MCF 10A (cell line): ENCODE measurements at places on chromosomes 2 and 18.
A peak's percentile ranks its signal among the peaks of the same experiment; 100 is the strongest.

DNA sequence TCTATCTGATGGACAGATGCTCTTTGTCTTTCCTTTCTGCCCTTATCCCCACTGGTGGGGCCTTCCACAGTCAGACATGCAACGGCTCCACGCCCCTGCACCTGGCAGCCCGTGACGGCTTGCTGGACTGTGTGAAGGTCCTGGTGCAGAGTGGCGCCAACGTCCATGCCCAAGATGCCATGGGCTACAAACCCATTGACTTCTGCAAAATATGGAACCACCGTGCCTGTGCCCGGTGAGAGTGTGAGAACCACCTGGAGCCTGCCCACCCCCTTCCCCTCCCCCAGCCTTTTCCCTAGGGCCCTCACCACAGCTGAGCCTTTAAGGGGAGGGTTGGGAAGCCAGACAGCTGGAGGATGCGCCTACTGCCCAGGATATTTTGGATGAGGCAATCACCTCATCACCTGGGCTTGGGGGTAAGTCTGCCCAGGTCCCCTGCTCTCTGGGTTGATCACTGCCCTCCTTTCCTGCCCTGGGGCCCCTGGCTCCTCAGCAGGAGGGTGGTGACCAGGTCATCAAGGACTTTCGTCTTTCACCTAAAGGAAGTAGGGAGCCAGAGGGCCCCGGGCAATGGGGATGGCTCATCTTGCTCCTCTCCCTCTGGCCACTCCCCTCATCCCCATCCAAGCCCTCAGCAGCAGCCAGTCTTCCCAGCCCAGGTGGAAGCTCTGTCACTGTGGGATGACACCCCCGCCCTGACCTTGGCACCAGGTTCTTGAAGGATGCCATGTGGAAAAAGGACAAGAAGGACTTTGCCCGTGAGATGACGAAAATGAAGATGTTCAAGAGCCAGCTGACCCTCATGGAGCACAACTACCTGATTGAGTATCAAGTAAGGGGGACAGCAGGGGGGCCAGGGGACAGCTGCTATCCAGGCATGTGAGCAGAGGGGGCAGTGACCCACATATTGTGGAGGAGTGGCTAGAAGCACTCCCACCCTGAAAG lies 3.7 kb downstream of the ANKRD53 start:
- H3K36me3 ChIP-seq, result peaks cover 6% of the 10 kb centered on the region
- H3K4me3 ChIP-seq, result no peak overlapping the region
- no peak for DNase-seq
- H3K27ac ChIP-seq, result no peak overlapping the region

DNA sequence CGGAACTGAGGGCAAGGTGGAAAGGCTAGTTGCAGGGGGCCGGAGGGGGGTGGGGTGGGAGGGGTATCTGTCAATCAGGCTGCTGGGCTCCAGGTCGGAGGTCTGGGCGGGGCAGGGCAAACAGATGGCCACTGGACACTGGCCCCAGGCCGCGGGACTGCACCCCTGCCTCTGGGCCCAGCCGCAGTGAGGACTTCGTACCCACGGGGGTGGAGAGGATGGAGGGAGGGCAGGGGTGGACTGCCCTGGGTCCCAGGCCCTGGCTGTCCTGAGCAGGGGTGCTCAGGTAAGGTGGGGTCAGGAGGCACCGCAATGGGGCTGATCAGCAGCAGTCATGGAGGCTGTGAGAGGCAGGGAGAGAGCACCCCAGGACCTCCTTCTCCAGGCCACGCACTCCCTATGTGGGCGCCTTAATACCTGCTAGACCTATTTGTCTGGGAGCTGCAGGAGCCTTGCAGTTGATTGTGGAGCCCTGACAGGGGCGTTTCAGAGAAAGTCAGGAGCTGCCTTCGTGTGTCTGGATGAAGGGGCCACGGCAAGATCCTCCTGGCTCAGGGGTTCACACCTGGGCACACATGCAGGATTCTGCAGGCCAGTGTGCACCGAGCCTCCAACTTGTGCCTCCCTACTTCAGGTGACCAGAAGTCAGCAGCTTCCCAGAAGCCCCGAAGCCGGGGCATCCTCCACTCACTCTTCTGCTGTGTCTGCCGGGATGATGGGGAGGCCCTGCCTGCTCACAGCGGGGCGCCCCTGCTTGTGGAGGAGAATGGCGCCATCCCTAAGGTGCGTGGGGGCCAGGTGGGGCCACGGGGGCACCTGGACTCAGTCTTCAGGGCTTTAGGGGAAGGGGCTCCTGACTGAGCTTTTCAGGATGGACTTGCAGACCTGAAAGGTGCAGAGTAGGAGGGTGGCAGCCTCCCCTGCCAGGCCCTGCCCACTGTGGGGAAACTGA lies 1.5 kb downstream of the CTDSP1 start:
- H3K27me3 ChIP-seq, result no peaks in the 10 kb centered on the region
- H3K36me3 ChIP-seq, result peaks cover 48% of the 10 kb centered on the region
- H3K27ac ChIP-seq, result peak overlapping the region; percentile 57
- peaks cover 12% of the 10 kb centered on the region for H3K4me1 ChIP-seq
- H3K4me3 ChIP-seq, result peak overlapping the region; percentile 98
- DNase-seq, result no peak

GRCh38 chr18:12839526-12840196 lies 44.4 kb downstream of the PTPN2 start:
- H3K4me1 ChIP-seq, result peaks cover 42% of the 10 kb centered on the region
- H3K4me3 ChIP-seq, result no peak overlapping the region
- DNase-seq, result peak; percentile 31
- H3K36me3 ChIP-seq, result peaks cover 40% of the 10 kb centered on the region
- H3K27me3 ChIP-seq, result no peaks in the 10 kb centered on the region

DNA sequence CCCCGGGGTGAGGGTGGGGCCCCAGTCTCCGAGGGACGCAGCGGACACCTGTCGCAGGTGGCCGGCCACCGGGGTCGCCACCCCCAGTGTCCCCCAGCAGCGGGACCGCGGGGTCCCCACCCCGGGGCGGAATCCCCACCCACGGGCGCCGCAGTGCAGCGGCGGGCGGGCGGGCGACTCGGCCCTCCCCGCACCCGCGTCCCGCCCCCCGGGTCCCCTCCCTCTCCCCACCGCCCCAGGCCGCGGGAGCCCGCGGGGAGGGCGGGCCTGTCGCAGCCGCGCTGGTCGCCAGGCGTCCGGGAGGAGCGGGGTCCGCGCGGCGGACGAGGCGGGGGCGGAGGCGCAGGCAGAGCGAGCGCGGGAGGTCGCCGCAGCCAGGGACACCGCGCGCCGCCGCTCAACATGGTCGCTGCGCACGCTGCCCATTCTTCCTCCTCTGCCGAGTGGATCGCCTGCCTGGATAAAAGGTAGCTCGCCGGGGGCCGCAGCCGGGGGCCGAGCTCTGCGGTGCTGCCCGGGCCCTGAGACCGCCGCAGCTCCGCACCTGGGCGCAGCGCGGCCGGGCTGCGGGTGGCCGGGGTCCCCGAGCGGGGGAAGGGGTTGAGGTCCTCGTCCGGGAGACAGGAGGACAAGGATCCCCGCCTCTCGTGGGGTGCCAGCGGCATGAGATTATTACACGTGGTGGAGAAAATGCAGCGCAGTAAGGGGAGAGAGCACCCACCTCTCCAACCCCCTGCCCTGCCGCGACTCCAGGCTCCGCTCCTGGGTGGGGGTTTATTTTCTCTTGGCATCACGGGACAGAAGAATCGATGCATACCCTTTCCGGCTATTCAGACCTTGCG lies at the start of gene RAPGEF4:
Gene RAPGEF4, plus strand, starts transcription at position 264 of the 842 bp plus-strand sequence. Its CDS starts 139 bp downstream, at position 403.
- no peaks in the 10 kb centered on the region for H3K36me3 ChIP-seq
- no peaks in the 10 kb centered on the region for H3K4me1 ChIP-seq
- H3K27me3 ChIP-seq, result peaks cover 20% of the 10 kb centered on the region
- no peak for DNase-seq
- no peak within 1 kb of the TSS for H3K27ac ChIP-seq

DNA sequence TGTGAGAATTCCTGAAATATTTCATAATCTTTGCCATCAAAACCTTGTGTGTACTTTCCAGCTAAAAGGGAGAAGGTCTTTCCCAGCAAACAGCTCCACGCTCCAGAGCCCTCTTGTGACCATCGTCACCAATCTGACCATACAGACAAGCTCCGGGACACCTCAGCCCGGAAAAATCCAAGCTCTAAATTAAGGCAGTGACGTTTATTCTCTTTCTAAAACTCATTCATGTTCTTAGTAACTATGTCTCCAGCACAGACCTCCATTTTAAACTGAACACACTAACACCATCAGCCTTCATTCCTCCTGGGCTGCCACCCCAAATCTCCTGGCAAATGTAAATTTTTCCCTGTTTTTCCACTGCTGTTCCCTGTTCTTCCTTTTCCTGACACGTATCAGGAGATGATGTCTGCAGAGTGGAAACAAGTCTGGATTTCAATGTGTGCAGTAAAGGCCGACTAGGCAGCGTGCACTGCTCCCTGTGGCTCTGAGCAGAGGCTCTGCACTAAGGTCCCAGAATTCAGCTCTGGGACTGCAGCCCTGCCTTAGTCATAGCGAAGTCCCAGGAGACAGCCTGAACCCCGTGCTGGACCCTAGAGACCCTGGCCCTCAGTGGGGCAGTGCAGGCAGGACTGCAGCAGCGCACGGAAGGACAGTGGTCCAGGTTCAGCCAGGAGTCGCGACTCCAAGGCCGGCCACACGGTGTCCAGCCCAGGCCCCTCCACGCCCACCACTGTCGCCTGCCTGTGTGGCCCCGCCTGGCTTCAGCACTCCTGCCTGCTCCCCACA lies 452.5 kb upstream of the SALL3 start:
- H3K27ac ChIP-seq, result no peak overlapping the region
- H3K4me1 ChIP-seq, result no peaks in the 10 kb centered on the region
- DNase-seq, result no peak
- no peak overlapping the region for H3K4me3 ChIP-seq

GRCh38 chr18:21112543-21113105 lies 1.0 kb upstream of the ROCK1 start:
- no peak for DNase-seq
- H3K27ac ChIP-seq, result peak overlapping the region; percentile 92
- no peaks in the 10 kb centered on the region for H3K27me3 ChIP-seq

DNA sequence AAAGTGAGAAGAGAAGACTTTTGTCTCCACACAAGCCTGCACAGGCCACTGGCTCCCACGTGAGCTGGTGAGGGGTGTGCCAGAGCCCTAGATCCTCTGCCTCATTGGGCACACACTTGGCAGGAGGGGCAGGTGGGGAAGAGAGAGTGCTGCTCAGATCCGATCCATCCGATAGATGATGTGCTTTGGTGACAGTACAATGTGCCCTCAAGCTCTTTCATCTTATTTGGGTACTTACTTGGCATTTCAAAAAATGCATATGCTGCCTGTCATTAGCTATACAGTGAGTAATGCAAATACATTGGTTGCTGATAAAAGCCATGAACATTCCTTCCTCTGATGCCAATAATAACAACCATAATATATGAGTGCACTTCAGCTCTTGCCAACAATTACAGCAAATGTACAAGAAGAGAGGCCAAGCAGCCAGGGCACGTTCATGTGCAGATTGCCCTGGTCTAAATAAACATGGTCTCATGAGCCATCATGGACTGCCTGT lies 255.3 kb downstream of the VAPA start:
- H3K27me3 ChIP-seq, result no peaks in the 10 kb centered on the region
- H3K36me3 ChIP-seq, result no peaks in the 10 kb centered on the region
- DNase-seq, result peak; percentile 76
- peak overlapping the region; percentile 76 for H3K27ac ChIP-seq
- peaks cover 31% of the 10 kb centered on the region for H3K4me1 ChIP-seq

GRCh38 chr18:12811191-12811950 lies 72.7 kb downstream of the PTPN2 start:
- H3K4me1 ChIP-seq, result peaks cover 10% of the 10 kb centered on the region
- H3K27me3 ChIP-seq, result no peaks in the 10 kb centered on the region
- DNase-seq, result peak; percentile 69
- H3K27ac ChIP-seq, result peak overlapping the region; percentile 42
- H3K4me3 ChIP-seq, result no peak overlapping the region

DNA sequence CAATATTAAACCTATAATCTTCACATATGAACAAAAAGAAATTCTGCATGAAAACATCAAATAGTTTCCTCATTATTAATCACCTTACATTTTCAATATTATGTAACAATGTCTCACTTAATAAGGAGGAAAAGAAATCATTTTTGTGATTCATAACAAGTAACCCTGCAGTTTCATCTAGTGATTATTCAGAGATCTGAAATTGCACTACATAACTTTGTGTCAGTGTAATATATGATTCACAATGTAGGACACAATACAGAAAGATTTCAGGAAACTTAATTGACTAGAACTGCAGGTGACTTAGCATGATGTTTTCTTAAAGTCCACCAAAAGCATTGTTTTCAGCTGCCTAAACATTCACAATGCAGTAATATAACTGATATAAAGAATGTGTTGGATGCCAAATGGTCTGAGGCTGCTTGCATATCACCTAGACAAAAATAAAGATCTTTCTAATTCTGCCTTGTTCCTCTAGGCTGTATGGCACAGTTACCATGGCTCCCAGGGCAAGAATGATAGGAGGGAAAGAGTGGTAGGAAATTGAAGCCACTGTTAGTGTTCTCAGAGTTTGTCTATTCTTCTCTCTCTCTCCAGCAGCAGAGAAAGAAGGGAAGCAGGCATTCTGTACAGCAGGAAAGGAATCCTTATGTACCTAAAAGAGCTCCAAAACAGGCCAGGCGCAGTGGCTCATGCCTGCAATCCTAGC lies 366.6 kb downstream of the FSIP2 start:
- H3K4me1 ChIP-seq, result no peaks in the 10 kb centered on the region
- no peak for DNase-seq
- H3K4me3 ChIP-seq, result no peak overlapping the region
- no peak overlapping the region for H3K27ac ChIP-seq
- H3K36me3 ChIP-seq, result no peaks in the 10 kb centered on the region

- H3K4me1 ChIP-seq, result peaks cover 18% of the 10 kb centered on the region
- DNase-seq, result no peak
- H3K36me3 ChIP-seq, result no peaks in the 10 kb centered on the region
Observed at GRCh38 chr2:236675051-236675450, 105.4 kb downstream of the ACKR3 start.

- no peaks in the 10 kb centered on the region for H3K4me1 ChIP-seq
- no peak overlapping the region for H3K27ac ChIP-seq
- no peak overlapping the region for H3K4me3 ChIP-seq
- no peaks in the 10 kb centered on the region for H3K27me3 ChIP-seq
Observed at GRCh38 chr2:196453613-196454047, 185.9 kb upstream of the CCDC150 start.

- DNase-seq, result no peak
- H3K4me3 ChIP-seq, result no peak overlapping the region
- no peaks in the 10 kb centered on the region for H3K27me3 ChIP-seq
- H3K36me3 ChIP-seq, result no peaks in the 10 kb centered on the region
- no peak overlapping the region for H3K27ac ChIP-seq
- peaks cover 9% of the 10 kb centered on the region for H3K4me1 ChIP-seq
Observed at GRCh38 chr2:162044586-162044985, 29.4 kb downstream of the DPP4 start.

DNA sequence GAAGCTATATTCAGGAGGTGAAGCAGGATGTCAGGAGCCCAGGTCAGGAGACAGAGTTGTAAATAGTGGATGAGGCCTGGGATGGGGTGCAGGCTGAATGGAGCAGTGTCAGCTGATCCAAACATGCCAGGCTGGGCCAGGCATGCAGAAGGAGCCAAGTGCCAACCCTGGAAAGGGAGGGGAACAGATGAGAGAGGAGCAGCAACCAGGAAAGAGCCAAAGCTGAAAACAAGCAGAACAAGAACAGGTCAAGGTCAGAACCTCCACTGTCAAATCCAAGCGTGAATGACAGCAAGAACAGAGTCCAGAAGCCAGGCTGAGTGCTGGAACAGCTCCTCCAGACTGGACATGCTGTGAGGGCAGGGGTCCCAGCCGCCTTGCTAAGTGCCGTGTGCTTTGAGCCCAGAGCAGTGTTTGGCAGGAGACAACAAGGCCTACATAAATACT lies 49.2 kb upstream of the PPP1CB start:
- no peaks in the 10 kb centered on the region for H3K27me3 ChIP-seq
- H3K36me3 ChIP-seq, result no peaks in the 10 kb centered on the region
- no peak overlapping the region for H3K4me3 ChIP-seq
- H3K27ac ChIP-seq, result no peak overlapping the region
